ENCODE measurements at places on chromosomes 12 and 14.

GRCh38 chr12:10783252-10783651 lies 19.2 kb downstream of the TAS2R7 start:
- no peaks in the 10 kb centered on the region for H3K4me1 ChIP-seq
- H3K27ac ChIP-seq, result no peak overlapping the region
- H3K36me3 ChIP-seq, result no peaks in the 10 kb centered on the region
- no peaks in the 10 kb centered on the region for H3K27me3 ChIP-seq

DNA sequence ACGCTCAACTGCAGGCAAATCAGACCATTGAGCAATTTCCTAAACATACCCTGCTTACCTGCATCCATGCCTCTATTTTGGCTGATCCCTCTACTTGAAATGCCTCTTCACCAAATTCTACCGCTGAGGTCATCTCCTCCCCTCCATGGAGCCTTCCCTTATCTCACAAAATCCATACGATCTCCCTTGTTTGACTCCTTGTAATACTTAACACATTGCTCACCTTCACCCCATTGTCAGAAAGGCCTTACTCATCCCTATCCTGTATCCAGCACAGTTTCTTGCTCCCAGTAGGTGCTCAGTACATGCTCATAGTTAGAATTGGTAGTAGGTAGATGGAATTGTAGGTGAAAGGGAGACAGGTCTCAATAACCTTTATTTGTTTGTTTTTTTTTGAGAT lies 5.4 kb downstream of the DDN start:
- peaks cover 2% of the 10 kb centered on the region for H3K4me1 ChIP-seq
- H3K4me3 ChIP-seq, result no peak overlapping the region
- H3K27ac ChIP-seq, result no peak overlapping the region
- DNase-seq, result no peak
- H3K27me3 ChIP-seq, result peaks cover 55% of the 10 kb centered on the region

GRCh38 chr14:59131938-59132795 lies 56.3 kb upstream of the DAAM1 start:
- no peak for DNase-seq
- H3K4me3 ChIP-seq, result no peak overlapping the region
- H3K27ac ChIP-seq, result no peak overlapping the region
- H3K4me1 ChIP-seq, result no peaks in the 10 kb centered on the region

DNA sequence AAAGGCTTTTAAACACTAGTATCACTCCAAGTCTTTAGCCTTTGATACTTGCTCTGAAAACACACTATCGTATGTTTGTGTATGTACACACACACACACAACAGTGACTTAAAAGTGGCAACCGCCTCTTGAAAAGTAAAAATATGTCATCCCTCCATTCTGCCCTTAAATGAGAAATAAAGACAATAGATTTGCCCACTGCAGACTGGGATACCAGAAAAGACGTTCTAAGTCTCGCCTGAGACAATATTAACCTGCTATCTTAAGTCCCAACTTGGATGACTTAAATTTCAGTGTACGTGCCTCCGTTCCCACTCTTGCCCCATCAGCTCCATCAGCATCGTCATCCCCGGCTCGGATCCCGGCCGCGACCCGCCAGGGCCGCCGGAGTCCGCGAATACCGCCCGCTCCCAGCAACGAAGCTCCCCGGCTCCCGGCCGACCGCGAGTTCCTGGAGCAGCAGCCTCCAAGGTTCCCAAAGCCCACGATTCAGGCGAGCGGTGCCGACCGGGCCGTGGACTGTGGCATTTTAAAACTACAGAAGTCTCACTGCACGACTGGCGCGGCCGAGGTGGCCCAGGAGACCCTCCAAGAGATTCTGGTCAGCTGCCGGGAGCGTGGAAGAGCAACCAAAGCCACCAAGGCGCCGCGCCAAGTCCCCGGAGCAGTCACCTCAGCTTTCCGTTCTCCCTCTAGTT lies 2.8 kb upstream of the ARID2 start:
- H3K4me3 ChIP-seq, result peak overlapping the region; percentile 69
- no peaks in the 10 kb centered on the region for H3K36me3 ChIP-seq
- H3K27ac ChIP-seq, result peak overlapping the region; percentile 76
- H3K4me1 ChIP-seq, result no peaks in the 10 kb centered on the region
- H3K27me3 ChIP-seq, result no peaks in the 10 kb centered on the region

- H3K27ac ChIP-seq, result no peak overlapping the region
- no peak overlapping the region for H3K4me3 ChIP-seq
- peak; percentile 86 for DNase-seq
- no peaks in the 10 kb centered on the region for H3K36me3 ChIP-seq
- H3K4me1 ChIP-seq, result no peaks in the 10 kb centered on the region
Measured at GRCh38 chr14:22986508-22987054, 4.2 kb upstream of the AJUBA start.

DNA sequence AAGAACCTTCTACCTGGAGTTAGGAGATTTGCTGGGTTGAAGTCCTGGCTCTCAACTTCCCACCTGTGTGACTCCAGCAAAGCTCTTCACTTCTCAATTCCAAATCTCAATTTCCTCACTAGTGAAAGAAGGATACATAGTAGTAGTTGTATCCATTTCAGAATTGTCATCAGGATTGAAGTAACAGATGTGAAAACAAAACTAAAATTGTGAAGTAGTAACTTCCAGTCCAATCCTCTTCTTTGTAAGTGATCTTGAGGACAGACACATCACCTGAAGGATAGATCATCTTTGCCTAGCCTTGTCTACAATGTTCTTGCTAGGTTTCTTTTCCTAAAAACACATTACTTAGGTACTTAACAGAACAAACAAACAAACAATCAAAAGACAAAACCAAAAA lies 1.2 kb upstream of the LRRK2 start:
- no peak overlapping the region for H3K4me3 ChIP-seq
- no peaks in the 10 kb centered on the region for H3K27me3 ChIP-seq
- H3K36me3 ChIP-seq, result no peaks in the 10 kb centered on the region
- no peak for DNase-seq

DNA sequence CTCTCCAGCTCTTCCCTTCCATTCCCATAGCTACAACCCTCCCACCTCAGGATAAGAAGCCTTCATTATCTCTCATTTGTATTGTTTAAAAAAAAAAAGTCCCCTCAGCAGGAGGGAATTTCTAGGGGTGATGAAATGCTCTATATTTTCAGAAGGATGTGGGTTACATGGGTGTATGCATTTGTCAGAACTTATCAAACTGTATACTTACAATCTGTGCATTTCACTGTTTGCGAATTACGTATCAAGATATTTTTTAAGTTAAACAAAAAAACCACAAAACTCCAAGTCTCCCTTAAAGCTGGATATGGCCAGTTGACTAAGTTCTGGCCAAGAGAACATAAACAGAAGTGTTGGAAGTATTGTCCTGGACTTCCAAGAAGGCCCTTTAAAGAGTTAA lies 2.0 kb upstream of the FKBP11 start:
- peaks cover 31% of the 10 kb centered on the region for H3K4me1 ChIP-seq
- peaks cover 21% of the 10 kb centered on the region for H3K36me3 ChIP-seq
- peak overlapping the region; percentile 70 for H3K27ac ChIP-seq
- no peak overlapping the region for H3K4me3 ChIP-seq

DNA sequence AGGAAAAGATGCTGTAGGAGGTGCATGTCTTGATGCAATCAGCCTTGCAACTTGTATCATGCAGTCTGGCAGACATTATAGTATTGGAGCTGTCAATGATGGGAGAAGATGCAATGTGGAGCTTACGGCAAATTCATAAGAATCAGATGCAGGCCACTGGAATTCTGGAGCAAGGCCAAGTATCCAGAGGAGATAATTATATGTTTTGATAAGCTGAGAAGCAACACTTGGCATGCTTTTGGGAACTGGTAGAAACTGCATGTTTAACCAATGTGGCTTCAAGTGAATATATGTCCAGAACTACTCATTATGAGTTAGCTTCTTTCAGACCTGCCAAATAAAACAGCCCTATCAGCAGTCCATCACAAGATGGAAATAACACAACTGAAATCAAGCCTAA lies 249.1 kb upstream of the PPFIA2 start:
- H3K36me3 ChIP-seq, result no peaks in the 10 kb centered on the region
- H3K27me3 ChIP-seq, result no peaks in the 10 kb centered on the region
- no peak for DNase-seq

- H3K27ac ChIP-seq, result no peak overlapping the region
- no peak overlapping the region for H3K4me3 ChIP-seq
- peaks cover 3% of the 10 kb centered on the region for H3K27me3 ChIP-seq
- H3K36me3 ChIP-seq, result no peaks in the 10 kb centered on the region
- H3K4me1 ChIP-seq, result peaks cover 2% of the 10 kb centered on the region
Measured at GRCh38 chr14:34231626-34232025, 230.4 kb downstream of the SPTSSA start.

- no peaks in the 10 kb centered on the region for H3K4me1 ChIP-seq
- no peak for DNase-seq
- no peak overlapping the region for H3K4me3 ChIP-seq
- no peak overlapping the region for H3K27ac ChIP-seq
- peaks cover 17% of the 10 kb centered on the region for H3K27me3 ChIP-seq
- no peaks in the 10 kb centered on the region for H3K36me3 ChIP-seq
Measured at GRCh38 chr12:3632754-3633153, 120.2 kb downstream of the CRACR2A start.

GRCh38 chr12:123828854-123829547 lies 66.9 kb downstream of the DNAH10 start:
- no peaks in the 10 kb centered on the region for H3K4me1 ChIP-seq
- H3K27ac ChIP-seq, result no peak overlapping the region
- H3K4me3 ChIP-seq, result no peak overlapping the region
- no peaks in the 10 kb centered on the region for H3K36me3 ChIP-seq
- no peak for DNase-seq

- H3K4me3 ChIP-seq, result no peak overlapping the region
- H3K36me3 ChIP-seq, result no peaks in the 10 kb centered on the region
- H3K27ac ChIP-seq, result no peak overlapping the region
- DNase-seq, result no peak
Measured at GRCh38 chr12:31768046-31768445, 39.2 kb upstream of the AMN1 start.

GRCh38 chr12:123965382-123965781 lies 7.2 kb downstream of the CCDC92 start:
- H3K36me3 ChIP-seq, result peaks cover 2% of the 10 kb centered on the region
- no peak overlapping the region for H3K4me3 ChIP-seq

DNA sequence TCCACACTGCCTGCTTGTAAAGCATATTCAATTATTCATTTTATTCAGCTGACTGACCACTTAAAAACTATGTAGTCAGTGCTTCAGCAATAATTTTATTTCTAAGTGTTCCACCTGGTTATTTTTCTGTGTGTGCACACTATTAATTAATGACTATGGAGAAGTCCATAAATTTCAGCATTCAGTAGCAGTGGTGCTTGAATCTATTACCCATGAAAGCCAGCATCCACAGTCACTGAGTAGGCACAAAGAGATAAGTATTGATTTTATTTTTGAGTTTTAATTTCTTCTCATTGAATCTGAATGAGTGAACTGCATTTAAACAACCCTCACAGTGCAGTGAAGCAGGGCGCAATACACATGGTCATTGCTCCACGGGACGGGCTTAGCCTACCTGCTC lies 643.1 kb downstream of the GALC start:
- H3K27ac ChIP-seq, result no peak overlapping the region
- no peak overlapping the region for H3K4me3 ChIP-seq
- no peaks in the 10 kb centered on the region for H3K36me3 ChIP-seq
- no peaks in the 10 kb centered on the region for H3K27me3 ChIP-seq

- H3K27me3 ChIP-seq, result no peaks in the 10 kb centered on the region
- H3K27ac ChIP-seq, result no peak overlapping the region
Measured at GRCh38 chr14:102351023-102351422, 11.7 kb downstream of the CINP start.

GRCh38 chr12:3049611-3050249 lies 27.4 kb upstream of the TSPAN9 start:
- no peak overlapping the region for H3K4me3 ChIP-seq
- no peaks in the 10 kb centered on the region for H3K36me3 ChIP-seq
- H3K27ac ChIP-seq, result no peak overlapping the region
- peaks cover 13% of the 10 kb centered on the region for H3K27me3 ChIP-seq

- peaks cover 3% of the 10 kb centered on the region for H3K36me3 ChIP-seq
- DNase-seq, result no peak
- no peaks in the 10 kb centered on the region for H3K27me3 ChIP-seq
- no peak overlapping the region for H3K27ac ChIP-seq
Measured at GRCh38 chr14:58513272-58513671, 85.8 kb downstream of the KIAA0586 start.

DNA sequence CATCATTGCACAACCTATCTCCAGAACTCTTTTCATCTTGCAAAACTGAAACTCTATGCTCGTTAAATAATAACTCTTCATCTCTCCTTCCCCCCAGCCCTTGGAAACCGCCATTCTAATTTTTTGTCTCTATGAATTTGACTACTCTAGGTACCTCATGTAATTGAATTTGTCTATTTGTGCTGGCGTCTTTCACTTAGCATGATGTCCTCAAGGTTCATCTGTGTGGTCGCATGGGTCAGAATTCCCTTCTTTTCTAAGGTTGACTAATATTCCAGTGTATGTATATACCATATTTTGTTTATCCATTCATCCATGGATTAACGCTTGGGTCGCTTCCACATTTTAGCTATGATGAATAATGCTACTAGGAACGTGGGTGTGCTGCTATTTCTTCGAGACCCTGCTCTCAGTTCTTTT lies 80.1 kb downstream of the PLXNC1 start:
- H3K4me3 ChIP-seq, result no peak overlapping the region
- H3K27ac ChIP-seq, result no peak overlapping the region
- H3K36me3 ChIP-seq, result no peaks in the 10 kb centered on the region
- no peak for DNase-seq

DNA sequence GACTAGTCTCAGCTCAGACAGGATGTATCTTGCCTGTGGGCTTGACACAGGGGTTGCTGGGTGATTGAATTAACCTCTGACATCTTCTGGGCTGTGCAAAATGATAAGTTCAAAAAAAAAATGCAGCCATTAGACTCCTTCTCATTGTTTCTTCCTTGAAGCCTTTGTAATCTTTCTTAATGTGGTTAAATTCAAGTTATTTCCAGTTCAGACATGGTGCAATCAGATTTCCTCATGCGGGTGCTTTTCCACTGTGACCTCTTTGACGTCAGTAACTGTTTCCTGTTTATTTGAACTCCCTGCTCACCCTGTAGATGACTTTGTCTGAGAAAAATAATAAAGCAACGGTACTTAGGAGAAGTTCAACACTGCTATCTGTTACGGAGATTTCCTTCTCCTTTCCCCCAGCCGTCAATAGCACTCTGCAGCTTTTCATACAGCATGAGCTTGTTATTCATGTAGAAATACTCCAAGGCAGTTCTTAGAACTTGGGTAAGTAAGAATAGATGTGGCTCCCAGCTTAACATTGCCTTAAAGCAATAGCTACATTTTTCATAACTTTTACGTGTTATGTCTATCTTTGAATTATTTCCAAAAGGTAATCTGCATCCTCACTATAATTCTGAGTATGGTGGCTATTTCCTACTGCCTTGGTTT lies 155.5 kb downstream of the PRKCH start:
- DNase-seq, result peak; percentile 99
- H3K36me3 ChIP-seq, result no peaks in the 10 kb centered on the region
- peak overlapping the region; percentile 23 for H3K4me3 ChIP-seq
- H3K27ac ChIP-seq, result peak overlapping the region; percentile 100
- no peaks in the 10 kb centered on the region for H3K27me3 ChIP-seq
- peaks cover 38% of the 10 kb centered on the region for H3K4me1 ChIP-seq

GRCh38 chr14:47297374-47297773 lies 378.0 kb downstream of the MDGA2 start:
- H3K4me1 ChIP-seq, result no peaks in the 10 kb centered on the region
- no peak for DNase-seq
- H3K36me3 ChIP-seq, result no peaks in the 10 kb centered on the region
- no peak overlapping the region for H3K27ac ChIP-seq
- H3K4me3 ChIP-seq, result no peak overlapping the region

- no peaks in the 10 kb centered on the region for H3K4me1 ChIP-seq
- H3K4me3 ChIP-seq, result no peak overlapping the region
- DNase-seq, result no peak
- no peaks in the 10 kb centered on the region for H3K27me3 ChIP-seq
- no peaks in the 10 kb centered on the region for H3K36me3 ChIP-seq
- no peak overlapping the region for H3K27ac ChIP-seq
Measured at GRCh38 chr14:93582516-93582915, 151.8 kb downstream of the UNC79 start.

- no peaks in the 10 kb centered on the region for H3K36me3 ChIP-seq
- H3K4me3 ChIP-seq, result no peak overlapping the region
- H3K27me3 ChIP-seq, result no peaks in the 10 kb centered on the region
- no peaks in the 10 kb centered on the region for H3K4me1 ChIP-seq
Measured at GRCh38 chr12:127257366-127257935, 1009.5 kb upstream of the TMEM132C start.

All from IMR-90 (cell line).